Thyroid gland (tissue), 4 donors: ENCODE measurements at places on chromosomes 4 and X. TPM values are rescaled to one million over a fixed set of nuclear protein-coding genes. Genes with fewer than 3 reads are reported as not detected.

ARX gene
- not detected for total RNA-seq

PTTG2 gene
- total RNA-seq, result not detected

ERVMER34-1 gene
- total RNA-seq, result 0.68 TPM

MAOB gene
- total RNA-seq, result 3.9 TPM

NLGN3 gene
- total RNA-seq, result 0.46 TPM

GUCY1A1 gene
- total RNA-seq, result 15.8 TPM

LARP1B gene
- total RNA-seq, result 42.7 TPM

KLHL34 gene
- total RNA-seq, result not detected

ARHGEF6 gene
- total RNA-seq, result 3.5 TPM

LRP2BP gene
- total RNA-seq, result 1.8 TPM

RIPPLY1 gene
- total RNA-seq, result not detected

DNA sequence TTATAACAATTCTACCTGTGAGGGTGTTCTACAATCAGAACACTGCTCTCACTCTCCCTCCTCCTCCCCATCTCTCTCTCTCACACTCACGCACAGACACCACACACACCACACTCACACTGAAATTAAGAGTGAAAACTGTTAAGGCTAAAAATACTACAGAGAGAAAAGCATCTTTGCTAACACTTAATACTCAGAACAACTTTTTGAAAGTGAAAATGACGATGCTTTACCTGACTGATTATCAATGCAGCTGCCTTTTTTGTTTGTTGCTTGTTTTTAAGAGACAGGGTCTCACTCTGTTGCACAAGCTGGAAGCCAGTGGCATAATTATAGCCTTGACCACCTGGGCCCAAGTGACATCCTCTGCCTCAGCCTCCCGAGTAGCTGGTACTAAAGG lies 222.4 kb downstream of the APBB2 start:
- DNase-seq, result no peak

DNA sequence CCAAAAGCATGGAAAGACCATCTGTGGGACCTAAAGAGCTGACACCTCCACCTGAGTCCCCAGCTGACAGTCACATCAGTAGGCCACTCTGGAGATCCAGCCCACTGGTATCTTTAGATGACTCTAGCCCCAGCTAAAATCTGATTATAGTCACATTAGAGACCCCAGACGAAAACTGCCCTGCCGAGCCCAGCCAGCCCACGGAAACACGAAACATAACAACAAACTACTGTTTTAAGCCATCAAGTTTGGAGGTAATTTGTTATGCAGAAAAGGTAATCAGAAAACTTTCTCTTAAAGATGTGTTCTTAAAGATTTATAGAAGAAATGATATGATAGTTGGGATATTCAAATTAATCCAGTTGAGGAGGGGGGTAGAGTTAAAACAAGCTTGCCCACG lies 175.7 kb downstream of the DHX15 start:
- DNase-seq, result no peak

DNA sequence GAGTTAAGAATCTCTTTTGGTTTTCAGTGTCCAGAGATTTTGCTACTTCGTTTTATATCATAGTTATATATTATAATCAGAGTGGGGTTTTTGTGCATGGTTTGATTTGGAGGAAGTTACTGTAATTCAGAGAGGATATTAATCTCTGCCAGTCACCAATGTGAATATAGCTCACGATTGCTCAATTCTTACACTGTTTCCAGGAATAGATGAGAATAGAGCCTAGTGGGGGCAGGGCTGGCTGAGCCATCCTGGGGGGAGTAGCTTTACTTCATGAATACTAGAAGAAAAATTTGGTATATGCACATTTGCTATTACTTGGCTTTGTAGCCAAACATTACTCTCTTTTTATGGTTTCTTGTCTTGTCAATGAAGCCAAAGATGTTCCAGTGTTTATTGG lies 60.9 kb upstream of the TRPC3 start:
- DNase-seq, result no peak

DNA sequence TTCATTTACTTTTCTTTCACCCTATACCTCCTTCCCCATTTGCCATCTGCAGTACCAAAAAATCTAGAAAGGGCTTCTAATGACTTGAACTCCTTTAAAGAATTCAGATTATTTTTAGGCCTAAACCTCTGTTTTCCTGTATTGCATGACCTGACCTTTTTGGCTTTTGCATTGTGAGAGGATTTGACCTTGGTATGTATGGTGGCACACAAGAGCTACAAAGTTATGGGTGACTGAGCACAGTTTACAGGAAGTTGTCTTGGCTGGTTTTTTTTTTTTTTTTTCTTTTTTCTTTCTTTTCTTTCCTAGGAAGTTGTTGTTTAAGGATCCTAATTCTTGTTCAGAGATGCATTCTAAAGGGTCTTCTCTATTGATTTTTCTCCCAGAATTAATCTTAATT lies 32.0 kb upstream of the MTMR8 start:
- DNase-seq, result no peak

DNA sequence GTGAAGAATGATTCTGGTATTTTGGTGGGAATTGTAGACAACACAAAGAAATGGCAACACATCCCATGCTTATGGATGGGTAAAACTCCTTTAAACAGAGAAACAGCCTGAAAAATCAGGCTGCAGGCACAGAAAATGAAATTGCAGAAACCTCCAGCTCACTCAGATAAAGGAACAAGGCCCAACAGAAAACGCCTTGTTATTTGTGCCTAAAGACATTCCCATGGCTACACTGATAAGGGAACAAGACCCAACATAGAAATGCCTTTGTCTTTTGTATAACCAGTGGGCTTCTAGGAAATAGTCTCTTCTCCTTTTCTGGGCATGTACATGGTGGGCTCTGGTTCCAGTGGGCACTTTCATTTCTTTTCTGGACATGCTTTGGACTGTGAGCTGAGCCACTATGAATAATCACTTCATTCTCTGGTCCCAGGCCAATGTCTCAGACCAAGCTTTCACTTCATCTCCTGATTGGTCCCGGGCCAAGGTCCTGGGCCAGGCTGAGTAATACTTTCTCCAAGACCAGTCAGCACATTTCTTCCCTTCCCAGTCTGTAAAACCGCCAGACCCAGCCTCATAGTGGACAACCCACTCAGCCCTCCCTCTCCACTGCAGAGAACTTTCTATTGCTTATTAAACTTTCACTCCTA lies 160.5 kb downstream of the TBX22 start:
- DNase-seq, result peak; percentile 1

- DNase-seq, result no peak
These were observed 150.1 kb downstream of the ADAM29 start for GRCh38 chr4:175068266-175068665.

- DNase-seq, result no peak
These were observed 709.8 kb upstream of the HS3ST1 start for GRCh38 chr4:12138488-12138887.

- DNase-seq, result no peak
These were observed 20.4 kb downstream of the PRPS2 start for GRCh38 chrX:12811658-12812057.

GRCh38 chr4:152399246-152399645 lies 136.6 kb downstream of the FBXW7 start:
- DNase-seq, result no peak

- DNase-seq, result no peak
These were observed 21.5 kb downstream of the SORCS2 start for GRCh38 chr4:7213807-7214206.

GRCh38 chrX:17086317-17086716 lies 139.9 kb downstream of the REPS2 start:
- no peak for DNase-seq

DNA sequence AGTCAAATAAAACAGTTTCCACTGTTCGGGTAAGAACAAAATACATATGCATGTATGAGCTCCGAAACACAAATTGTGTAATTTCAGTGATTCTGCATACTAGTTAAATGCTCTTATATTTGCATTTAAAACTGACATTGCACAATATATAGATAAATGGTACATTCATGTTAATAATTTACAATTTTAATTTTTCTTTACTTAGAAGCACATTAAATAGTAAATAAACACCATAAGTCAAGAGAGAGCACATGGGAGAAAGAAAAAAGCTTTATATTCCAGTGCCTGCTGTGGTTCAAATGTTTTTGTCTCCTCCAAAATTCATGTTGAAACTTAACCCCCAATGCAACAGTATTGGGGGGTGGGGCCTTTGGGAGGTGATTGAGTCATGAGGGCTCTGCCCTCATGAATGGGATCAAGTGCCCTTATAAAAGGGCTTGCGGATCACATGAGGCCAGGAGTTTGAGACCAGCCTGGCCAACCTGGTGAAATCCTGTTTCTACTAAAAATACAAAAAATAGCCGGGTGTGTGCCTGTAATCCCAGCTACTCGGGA lies 322.9 kb downstream of the BCOR start:
- no peak for DNase-seq

DNA sequence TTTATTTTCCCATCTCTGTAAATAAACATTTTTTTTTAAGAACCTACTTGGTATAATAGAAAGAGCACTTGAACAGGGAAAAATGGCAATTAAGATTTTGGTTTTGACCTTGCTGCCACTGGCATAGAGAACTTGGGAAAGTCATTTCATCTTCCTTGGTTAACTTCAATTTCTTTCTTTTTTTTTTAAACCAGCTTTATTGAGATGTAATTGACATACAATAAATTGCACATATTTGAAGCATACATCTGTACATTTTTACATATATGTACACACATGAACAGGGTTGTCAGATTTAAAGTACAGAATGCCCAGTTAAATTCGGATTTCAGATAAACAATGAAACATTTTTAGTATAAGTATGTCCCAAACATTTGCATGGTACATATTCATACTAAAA lies 103.0 kb upstream of the RAPGEF2 start:
- DNase-seq, result no peak

DNA sequence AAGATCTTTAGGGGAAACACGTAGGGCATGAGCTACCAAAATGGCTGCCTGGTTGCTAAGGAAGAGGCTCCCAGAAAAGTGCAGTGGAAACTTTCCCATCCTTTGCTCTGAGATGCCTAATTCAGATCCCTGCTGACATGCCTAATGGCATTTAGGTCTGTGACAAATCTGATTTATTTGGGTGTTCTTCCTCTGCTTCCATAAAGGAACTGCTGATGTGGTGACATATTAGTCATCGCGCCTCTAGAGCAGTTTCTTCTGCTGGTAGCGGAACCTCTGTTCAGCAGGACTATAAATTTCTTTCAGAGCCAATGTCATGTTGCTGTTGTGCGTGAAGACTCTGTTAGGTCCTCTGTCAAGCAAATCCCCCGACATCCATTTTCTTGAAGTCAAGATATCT lies 310.0 kb downstream of the PDHA2 start:
- DNase-seq, result no peak
